ENCODE measurements at places on chromosomes 7 and 10.

DNA sequence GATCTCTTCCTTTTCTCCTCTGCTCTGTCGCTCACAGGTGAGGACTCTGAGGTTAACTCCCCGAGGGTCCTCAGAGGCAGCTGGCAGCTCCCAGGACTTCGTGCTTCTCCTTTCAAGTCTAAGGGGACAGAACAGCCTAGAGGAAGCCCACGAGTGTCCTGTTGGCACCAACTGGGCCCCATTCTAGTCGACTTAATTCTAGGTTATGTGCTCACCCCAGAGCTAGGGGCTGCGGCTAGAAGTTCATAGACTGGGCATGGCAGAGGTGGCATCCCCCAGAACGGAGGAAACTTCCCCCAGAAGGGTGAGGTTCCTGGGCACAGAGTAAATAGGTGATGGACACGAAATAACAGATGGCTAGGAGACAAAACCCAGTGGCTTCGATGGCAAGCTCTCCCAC is 259.4 kb downstream of the TEX36 start:
- no peak for DNase-seq

- DNase-seq: no peak
These were observed 284.6 kb upstream of the ANKRD30A start for GRCh38 chr10:36840788-36841187.

DNA sequence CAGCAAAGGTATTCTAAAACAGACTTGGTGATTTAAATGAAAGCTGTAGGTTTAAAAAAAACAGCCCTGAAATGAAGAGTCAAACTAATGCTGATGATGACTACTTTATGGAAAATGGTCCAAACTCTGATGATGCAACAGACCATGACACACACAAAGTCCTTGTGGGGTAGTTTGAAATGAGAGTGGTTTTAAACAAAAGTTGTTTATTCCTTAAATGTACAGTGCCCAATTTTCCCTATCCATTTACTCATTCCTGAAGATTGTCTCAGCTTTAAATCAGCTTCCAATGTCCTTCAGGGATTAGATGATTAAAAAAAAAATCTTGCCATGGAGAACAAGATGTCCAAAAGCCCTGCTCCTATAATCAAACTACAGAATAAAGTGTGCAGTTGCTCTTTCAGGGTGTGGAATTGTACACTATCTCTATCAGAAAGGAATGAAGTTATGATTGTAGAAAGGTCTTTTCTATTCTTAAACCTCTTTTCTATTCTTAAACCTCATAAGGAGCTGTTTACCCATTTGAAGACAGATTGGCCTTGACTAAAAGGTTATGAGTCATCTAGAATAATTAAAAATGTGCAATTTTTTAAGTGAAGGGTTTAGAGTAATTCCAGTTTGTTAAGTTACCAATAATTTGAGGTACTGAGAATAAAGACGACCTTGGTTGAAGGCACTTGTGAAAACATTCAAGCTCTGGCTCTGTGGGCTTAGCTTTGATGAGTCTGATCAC is 70.2 kb upstream of the ITGA8 start:
- no peak for DNase-seq

DNA sequence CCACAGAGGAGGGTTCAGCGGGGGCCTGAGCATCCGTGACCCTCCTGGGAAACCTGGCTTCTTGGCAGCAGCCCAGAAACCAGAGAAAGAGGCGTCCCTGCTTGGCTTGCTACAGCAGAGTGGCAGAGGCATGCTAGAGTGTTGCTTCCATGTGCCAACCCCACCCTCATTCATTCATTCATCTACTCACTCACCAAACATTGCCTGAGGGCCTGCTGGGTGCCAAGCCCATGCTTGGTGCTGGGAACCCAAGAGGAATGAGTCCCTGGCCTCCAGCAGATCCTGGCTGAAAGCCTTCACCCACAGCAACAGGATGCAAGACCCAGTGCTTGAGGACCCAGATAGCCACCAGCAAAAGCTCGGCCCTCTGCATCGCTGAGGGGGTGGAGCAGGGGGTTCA is 129.0 kb downstream of the CDH23 start:
- no peak for DNase-seq

DNA sequence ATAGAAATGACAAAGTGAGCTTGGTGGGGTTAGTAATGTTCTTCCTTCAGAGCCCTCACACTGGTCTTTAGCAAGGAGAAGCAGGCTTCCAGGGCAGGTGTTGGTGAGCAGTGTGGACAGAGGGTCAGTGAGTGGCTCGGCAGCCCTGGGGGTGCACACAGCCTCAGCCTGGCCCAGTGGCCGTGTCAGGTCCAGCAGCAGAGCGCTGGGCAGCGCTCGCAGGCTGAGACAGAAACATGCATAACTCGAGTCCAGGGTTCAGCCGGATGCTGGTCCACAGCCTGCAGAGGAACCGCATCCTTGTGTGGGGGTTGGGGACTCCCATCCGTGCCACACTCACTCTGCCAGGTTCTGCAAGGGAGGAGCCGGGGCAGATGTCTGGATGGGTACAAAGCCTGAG is 11.0 kb upstream of the ZNF853 start:
- no peak for DNase-seq

- DNase-seq: no peak
These were observed 136.1 kb downstream of the SLIT1 start for GRCh38 chr10:97049670-97050069.

All from NCI-H2081 treated with DMSO at 0.1 percent for 48 hours (cell line).